Esophagus muscularis mucosa (tissue), 4 donors: ENCODE measurements at places on chromosomes 3 and 15. TPM values are rescaled to one million over a fixed set of nuclear protein-coding genes. Genes with fewer than 3 reads are reported as not detected.

The KCNH8 gene
- 0.11 TPM for total RNA-seq

The ARPIN gene
- total RNA-seq = 24.5 TPM

The CNTN6 gene
- total RNA-seq = not detected

The WNT5A gene
- total RNA-seq = 14.5 TPM

The GHRL gene
- total RNA-seq = not detected

The CLDN11 gene
- 3.0 TPM for total RNA-seq

The TPRG1 gene
- 4.3 TPM for total RNA-seq

The TMEM43 gene
- 208 TPM for total RNA-seq

The GOLGA8T gene
- not detected for total RNA-seq

The EOGT gene
- 96.5 TPM for total RNA-seq

The NANOGP8 gene
- total RNA-seq = 3.3 TPM

The CIDEC gene
- total RNA-seq = 1.2 TPM

The PRSS50 gene
- 0.42 TPM for total RNA-seq

The CMTM7 gene
- total RNA-seq = 8.2 TPM

The RYR3 gene
- total RNA-seq = 5.0 TPM

The TBC1D5 gene
- 83.1 TPM for total RNA-seq

The GPR62 gene
- 0.11 TPM for total RNA-seq

The KNG1 gene
- not detected for total RNA-seq

The SEMA7A gene
- total RNA-seq = 4.0 TPM

The LRRC34 gene
- 2.1 TPM for total RNA-seq

The CIB2 gene
- total RNA-seq = 17.6 TPM

The TLR9 gene
- 0.13 TPM for total RNA-seq

The FRMD4B gene
- 15.6 TPM for total RNA-seq

The SLC12A1 gene
- not detected for total RNA-seq

The LINGO1 gene
- total RNA-seq = 0.83 TPM

The CTXN2 gene
- total RNA-seq = not detected
